A549 treated with RU486 at 1 μM for 4 hours (cell line): ENCODE measurements at places on chromosomes 5 and 9. TPM values are rescaled to one million over a fixed set of nuclear protein-coding genes. Genes with fewer than 3 reads are reported as not detected.

Gene GHR
- total RNA-seq: 0.07 TPM in 1 of 5 replicates, not detected in the others

Gene CTSV
- total RNA-seq: 10.4 to 14.9 TPM (median 12.9 TPM) in 5 replicates

Gene CTXN3
- not detected in 5 replicates for total RNA-seq

Gene OCLN
- 11.7 to 18.6 TPM (median 12.4 TPM) in 5 replicates for total RNA-seq

Gene ZFAND5
- total RNA-seq: 130 to 167 TPM (median 136 TPM) in 5 replicates

Gene ANKRD34B
- 0.02 to 0.06 TPM (median 0.05 TPM) in 3 of 5 replicates, not detected in the others for total RNA-seq

Gene FLT4
- 1.7 to 3.4 TPM (median 2.5 TPM) in 5 replicates for total RNA-seq

Gene KCNN2
- total RNA-seq: 0.10 to 0.24 TPM (median 0.17 TPM) in 4 of 5 replicates, not detected in the other

Gene IFNA13
- total RNA-seq: not detected in 5 replicates

Gene MCIDAS
- 1.6 to 3.1 TPM (median 2.2 TPM) in 5 replicates for total RNA-seq

Gene PCDHA2
- total RNA-seq: 0.03 to 0.06 TPM in 2 of 5 replicates, not detected in the others

Gene TPPP
- total RNA-seq: 4.2 to 5.8 TPM (median 5.6 TPM) in 5 replicates

Gene DOK3
- 3.0 to 5.6 TPM (median 4.3 TPM) in 5 replicates for total RNA-seq

Gene INSYN2B
- total RNA-seq: 0.73 to 1.5 TPM (median 1.1 TPM) in 5 replicates

Gene PCDHB12
- 0.05 to 0.09 TPM in 2 of 5 replicates, not detected in the others for total RNA-seq

Gene KIF20A
- 42.0 to 48.1 TPM (median 47.0 TPM) in 5 replicates for total RNA-seq

Gene NUTM2G
- not detected in 5 replicates for total RNA-seq

Gene ENHO
- 0.66 to 2.6 TPM (median 1.9 TPM) in 5 replicates for total RNA-seq

Gene SLC4A9
- total RNA-seq: not detected in 5 replicates

Gene FOXD4L6
- 0.11 TPM in 1 of 5 replicates, not detected in the others for total RNA-seq

Gene ARID3C
- total RNA-seq: 0.07 to 0.17 TPM (median 0.13 TPM) in 3 of 5 replicates, not detected in the others

Gene IL3
- total RNA-seq: not detected in 5 replicates

Gene FRMPD1
- 0.03 to 0.05 TPM in 2 of 5 replicates, not detected in the others for total RNA-seq

Gene GAS1
- total RNA-seq: 0.07 to 0.12 TPM (median 0.09 TPM) in 4 of 5 replicates, not detected in the other

Gene PCDHGB7
- 0.05 to 0.11 TPM (median 0.07 TPM) in 5 replicates for total RNA-seq

Gene SLC36A2
- total RNA-seq: not detected in 5 replicates

Gene ENTR1
- total RNA-seq: 65.7 to 78.4 TPM (median 75.3 TPM) in 5 replicates

Gene SLC28A3
- not detected in 5 replicates for total RNA-seq

Gene MLANA
- not detected in 5 replicates for total RNA-seq

Gene SELENOP
- 0.19 to 0.67 TPM (median 0.46 TPM) in 4 of 5 replicates, not detected in the other for total RNA-seq

Gene PIP5K1B
- total RNA-seq: 0.03 TPM in 1 of 5 replicates, not detected in the others

Gene ASS1
- 15.4 to 18.0 TPM (median 17.2 TPM) in 5 replicates for total RNA-seq

Gene NR6A1
- total RNA-seq: 1.7 to 1.9 TPM (median 1.7 TPM) in 5 replicates

Gene IL4
- total RNA-seq: not detected in 5 replicates

Gene GCNT4
- 0.24 to 0.56 TPM (median 0.46 TPM) in 5 replicates for total RNA-seq

Gene TXNDC8
- not detected in 5 replicates for total RNA-seq
